ENCODE measurements at places on chromosomes 5 and 9. TPM values are rescaled to one million over a fixed set of nuclear protein-coding genes. Genes with fewer than 3 reads are reported as not detected.

F2RL2 gene
- total RNA-seq: 1.9 TPM

NUDT2 gene
- total RNA-seq: 25.5 TPM

VPS13A gene
- total RNA-seq: 83.3 TPM

C5orf58 gene
- total RNA-seq: 0.52 TPM

GZMA gene
- total RNA-seq: 5.4 TPM

All from mucosa of gallbladder (tissue), 1 donor.